ENCODE measurements at places on chromosomes 13 and 19. TPM values are rescaled to one million over a fixed set of nuclear protein-coding genes. Genes with fewer than 3 reads are reported as not detected.

DNA sequence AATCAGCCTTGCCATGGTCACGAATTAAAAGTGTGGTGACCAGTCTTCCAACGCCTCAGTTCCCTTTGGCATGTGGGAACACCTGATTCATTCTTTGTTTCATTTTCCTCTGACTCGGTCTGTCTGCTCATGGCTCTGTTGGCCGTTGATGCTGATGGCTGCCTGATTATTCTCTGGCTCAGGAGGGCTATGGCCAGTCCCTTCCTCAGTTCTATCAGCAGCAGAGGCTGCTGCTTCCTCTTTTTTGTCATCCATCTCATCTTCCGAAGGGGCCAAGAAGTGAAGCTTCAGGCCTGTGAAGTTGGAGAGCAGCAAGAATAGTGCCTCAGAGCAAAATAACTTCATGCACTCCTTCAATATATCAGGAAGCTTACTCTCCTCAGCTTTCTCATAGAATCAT, 9.5 kb upstream of the MLNR start:
- H3K27me3 ChIP-seq = no peaks in the 10 kb centered on the region
- peaks cover 6% of the 10 kb centered on the region for H3K36me3 ChIP-seq
- no peak overlapping the region for H3K4me3 ChIP-seq

DNA sequence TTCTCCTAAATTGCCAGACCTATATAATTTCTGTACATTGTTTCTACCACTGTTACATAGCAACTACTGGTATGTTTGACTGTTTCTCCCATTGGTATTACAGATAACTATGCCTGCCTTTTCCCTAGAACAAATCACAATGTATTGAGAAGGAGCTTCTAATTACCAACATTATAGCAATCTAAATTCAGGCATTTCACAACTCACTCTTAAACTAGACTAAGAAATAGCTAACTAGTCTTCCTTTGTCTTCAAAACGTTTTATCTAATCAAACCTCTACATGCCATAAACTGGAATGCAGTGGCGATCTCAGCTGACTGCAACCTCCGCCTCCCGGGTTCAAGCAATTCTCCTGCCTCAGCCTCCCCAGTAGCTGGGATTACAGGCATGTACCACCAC, 18.2 kb downstream of the RBM26 start:
- no peak overlapping the region for H3K27ac ChIP-seq
- no peak for DNase-seq

GPR108 gene
- total RNA-seq = 67.7 TPM

GRCh38 chr19:19493841-19494546, 21.4 kb downstream of the TSSK6 start:
- peaks cover 40% of the 10 kb centered on the region for H3K36me3 ChIP-seq
- H3K27ac ChIP-seq = no peak overlapping the region
- H3K4me3 ChIP-seq = no peak overlapping the region
- peaks cover 16% of the 10 kb centered on the region for H3K4me1 ChIP-seq
- no peak for DNase-seq

- no peak overlapping the region for H3K4me3 ChIP-seq
- no peak for DNase-seq
- H3K27me3 ChIP-seq = no peaks in the 10 kb centered on the region
- H3K36me3 ChIP-seq = no peaks in the 10 kb centered on the region
- H3K27ac ChIP-seq = no peak overlapping the region
- peaks cover 18% of the 10 kb centered on the region for H3K4me1 ChIP-seq
These were observed 1.9 kb downstream of the PRX start for GRCh38 chr19:40411125-40411842.

CILP2 gene
- total RNA-seq = 1.3 TPM

- no peak overlapping the region for H3K27ac ChIP-seq
- H3K4me3 ChIP-seq = no peak overlapping the region
- H3K36me3 ChIP-seq = no peaks in the 10 kb centered on the region
- H3K27me3 ChIP-seq = peaks cover 62% of the 10 kb centered on the region
These were observed 20.5 kb upstream of the PNMA8C start for GRCh38 chr19:46449228-46449627.

- no peak overlapping the region for H3K4me3 ChIP-seq
- H3K27me3 ChIP-seq = no peaks in the 10 kb centered on the region
- no peak for DNase-seq
- no peak overlapping the region for H3K27ac ChIP-seq
These were observed 3.5 kb downstream of the SSBP4 start for GRCh38 chr19:18422530-18423191.

DNA sequence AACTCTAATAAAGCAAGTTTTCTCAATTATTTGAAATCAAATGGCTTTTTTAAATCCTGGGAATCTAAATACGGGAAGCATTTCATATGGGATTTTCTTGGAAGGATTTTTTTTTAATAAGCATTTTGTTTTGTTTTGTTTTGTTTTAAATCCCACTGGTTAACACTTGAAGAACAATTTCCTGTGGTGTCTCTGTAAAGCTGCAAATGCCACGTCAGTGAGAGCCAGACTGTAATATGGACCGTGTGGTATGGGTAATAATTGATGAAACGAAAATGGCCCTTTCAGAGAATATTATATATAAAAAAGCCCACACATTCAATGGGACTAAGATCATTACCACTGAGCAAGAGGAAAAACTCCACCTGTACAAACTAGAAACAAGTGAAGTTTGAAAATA, 33.9 kb upstream of the MIR17HG start:
- DNase-seq = no peak
- H3K36me3 ChIP-seq = no peaks in the 10 kb centered on the region
- no peaks in the 10 kb centered on the region for H3K27me3 ChIP-seq
- no peak overlapping the region for H3K27ac ChIP-seq

THSD1 gene
- total RNA-seq = 0.93 TPM

Data from Calu3 (cell line).